ENCODE measurements at places on chromosomes 7 and 10. TPM values are rescaled to one million over a fixed set of nuclear protein-coding genes. Genes with fewer than 3 reads are reported as not detected.

The CPA2 gene
- total RNA-seq: not detected

The SP8 gene
- not detected for total RNA-seq

The ELFN1 gene
- total RNA-seq: not detected

The CLRN3 gene
- not detected for total RNA-seq

The LRRD1 gene
- not detected for total RNA-seq

The STK31 gene
- not detected for total RNA-seq

The CTNNA3 gene
- total RNA-seq: 0.19 TPM

The IQUB gene
- 0.26 TPM for total RNA-seq

The PKD1L1 gene
- 0.06 TPM for total RNA-seq

The GFRA1 gene
- 2.1 TPM for total RNA-seq

The DPYSL4 gene
- total RNA-seq: 22.4 TPM

The ZKSCAN5 gene
- total RNA-seq: 18.7 TPM

The ADAM8 gene
- 0.77 TPM for total RNA-seq

The CC2D2B gene
- total RNA-seq: 0.11 TPM

The ATG9B gene
- 0.06 TPM for total RNA-seq

The EPHA1 gene
- not detected for total RNA-seq

The STOX1 gene
- 0.58 TPM for total RNA-seq

The HTR5A gene
- total RNA-seq: not detected

The FAM221A gene
- 2.6 TPM for total RNA-seq

The IL2RA gene
- not detected for total RNA-seq

The RET gene
- not detected for total RNA-seq

The IDI2 gene
- total RNA-seq: not detected

The HHEX gene
- 0.06 TPM for total RNA-seq

The UCN3 gene
- not detected for total RNA-seq

The GOLGA7B gene
- total RNA-seq: not detected

The ADIRF gene
- total RNA-seq: 2.5 TPM

The LCOR gene
- total RNA-seq: 14.9 TPM

The FAS gene
- 55.0 TPM for total RNA-seq

The CALN1 gene
- not detected for total RNA-seq

The CNPY1 gene
- not detected for total RNA-seq

The CYP2C18 gene
- total RNA-seq: not detected

The NYAP1 gene
- 0.23 TPM for total RNA-seq

The TMEM213 gene
- not detected for total RNA-seq

The TMEM273 gene
- total RNA-seq: not detected

The SAP25 gene
- total RNA-seq: not detected

The GBX1 gene
- not detected for total RNA-seq

The CALHM3 gene
- not detected for total RNA-seq

The RASA4B gene
- 0.40 TPM for total RNA-seq

The SUFU gene
- 4.0 TPM for total RNA-seq

The ZNRF2 gene
- 12.2 TPM for total RNA-seq

The PDK4 gene
- total RNA-seq: 0.46 TPM

The NEBL gene
- 0.11 TPM for total RNA-seq

The TDRD1 gene
- 0.06 TPM for total RNA-seq

The SPDYE2 gene
- total RNA-seq: not detected

The GAD2 gene
- total RNA-seq: not detected

The STEAP1B gene
- not detected for total RNA-seq

The SMARCD3 gene
- total RNA-seq: 150 TPM

The SNX10 gene
- total RNA-seq: not detected

The RTKN2 gene
- 8.6 TPM for total RNA-seq

The CACNB2 gene
- not detected for total RNA-seq

The MYO3A gene
- not detected for total RNA-seq

The FFAR4 gene
- total RNA-seq: not detected

The SLC13A4 gene
- not detected for total RNA-seq
